ENCODE measurements at places on chromosomes 12 and 14. TPM values are rescaled to one million over a fixed set of nuclear protein-coding genes. Genes with fewer than 3 reads are reported as not detected.

DPPA3 gene
- total RNA-seq, result not detected

CLEC9A gene
- not detected for total RNA-seq

BCL11B gene
- total RNA-seq, result 10.6 TPM

PTPN6 gene
- total RNA-seq, result 17.8 TPM

KLRK1 gene
- total RNA-seq, result not detected

MLEC gene
- 40.1 TPM for total RNA-seq

CIROP gene
- total RNA-seq, result not detected

LYZ gene
- 13.0 TPM for total RNA-seq

DDIT3 gene
- 34.8 TPM for total RNA-seq

YY1 gene
- 44.5 TPM for total RNA-seq

CDKN3 gene
- 17.7 TPM for total RNA-seq

ADAM21 gene
- total RNA-seq, result not detected

B4GALNT1 gene
- total RNA-seq, result 0.04 TPM

TMEM106C gene
- 45.4 TPM for total RNA-seq

SLC17A8 gene
- not detected for total RNA-seq

BTG1 gene
- 119 TPM for total RNA-seq

USP5 gene
- 91.1 TPM for total RNA-seq

KSR2 gene
- 0.28 TPM for total RNA-seq

VDR gene
- 18.0 TPM for total RNA-seq

AMN gene
- total RNA-seq, result 12.4 TPM

RBMS2 gene
- 11.3 TPM for total RNA-seq

DGKA gene
- 170 TPM for total RNA-seq

RARG gene
- total RNA-seq, result 168 TPM

GRIP1 gene
- total RNA-seq, result 20.1 TPM

GARIN6 gene
- not detected for total RNA-seq

HOXC4 gene
- 5.1 TPM for total RNA-seq

KNTC1 gene
- total RNA-seq, result 15.4 TPM

VRTN gene
- total RNA-seq, result not detected

Data from esophagus mucosa (tissue), 1 donor.